Islet precursor cell (in vitro differentiated cells): ENCODE measurements at places on chromosomes 1 and 21.

DNA sequence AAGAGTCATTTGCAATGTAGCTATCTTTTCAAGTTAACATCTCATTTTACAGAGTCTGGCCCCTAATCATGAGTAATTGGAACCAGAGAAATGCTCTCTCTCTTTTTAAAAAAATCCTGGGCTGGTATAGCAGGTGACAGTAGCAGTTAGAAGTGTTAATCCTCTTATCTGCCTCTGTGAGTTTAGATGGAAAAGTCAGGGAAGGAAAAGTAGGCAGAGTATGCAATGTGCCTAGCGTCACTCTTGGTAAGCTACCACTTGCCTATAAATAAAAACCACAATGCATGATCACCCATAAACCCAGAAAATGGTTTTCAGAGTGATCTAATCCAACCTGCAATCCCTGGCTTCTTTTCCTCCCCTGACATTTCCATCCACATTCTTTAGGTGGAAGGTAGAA, 43.2 kb downstream of the UTP25 start:
- no peak for DNase-seq

GRCh38 chr1:171206204-171206977, 21.3 kb downstream of the FMO2 start:
- DNase-seq, result no peak

DNA sequence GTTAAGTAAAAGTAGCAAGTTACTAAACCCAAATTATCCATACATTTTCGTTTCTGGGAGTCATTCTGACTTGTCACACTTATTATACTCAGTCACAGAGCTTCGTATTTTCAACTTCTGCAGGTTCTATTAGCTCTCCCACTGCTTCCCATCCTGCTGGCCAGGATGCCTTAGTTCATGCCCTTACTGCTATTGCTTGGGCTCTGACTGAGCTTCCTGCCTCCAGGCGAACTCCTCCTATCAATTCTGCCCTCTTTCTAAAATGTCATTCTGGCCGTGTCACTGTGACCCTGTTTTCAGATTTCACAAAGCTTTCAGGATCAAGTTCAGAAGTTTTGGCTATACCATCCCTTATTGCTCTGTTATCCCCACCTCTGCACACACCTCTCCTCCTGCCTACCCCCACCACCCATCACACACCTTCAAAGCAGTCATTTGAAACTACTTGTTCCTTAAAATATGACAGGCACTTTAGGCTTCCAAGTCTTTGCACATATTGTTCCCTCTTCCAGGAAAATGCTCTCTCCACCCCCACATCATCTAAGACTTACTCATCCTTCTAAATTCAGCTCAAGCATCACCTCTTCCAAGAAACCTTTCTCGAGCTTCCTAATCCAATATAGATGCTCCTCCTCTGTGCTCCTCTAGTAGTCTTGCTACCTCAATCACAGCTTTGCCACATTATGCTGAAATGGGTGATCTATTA, 278.0 kb downstream of the BRINP2 start:
- no peak for DNase-seq

- DNase-seq, result peak; percentile 29
These were observed 10.6 kb upstream of the LDLRAD1 start for GRCh38 chr1:54028306-54029251.
